ENCODE measurements at places on chromosomes 4 and X. TPM values are rescaled to one million over a fixed set of nuclear protein-coding genes. Genes with fewer than 3 reads are reported as not detected.
A peak's percentile ranks its signal among the peaks of the same experiment; 100 is the strongest.

DNA sequence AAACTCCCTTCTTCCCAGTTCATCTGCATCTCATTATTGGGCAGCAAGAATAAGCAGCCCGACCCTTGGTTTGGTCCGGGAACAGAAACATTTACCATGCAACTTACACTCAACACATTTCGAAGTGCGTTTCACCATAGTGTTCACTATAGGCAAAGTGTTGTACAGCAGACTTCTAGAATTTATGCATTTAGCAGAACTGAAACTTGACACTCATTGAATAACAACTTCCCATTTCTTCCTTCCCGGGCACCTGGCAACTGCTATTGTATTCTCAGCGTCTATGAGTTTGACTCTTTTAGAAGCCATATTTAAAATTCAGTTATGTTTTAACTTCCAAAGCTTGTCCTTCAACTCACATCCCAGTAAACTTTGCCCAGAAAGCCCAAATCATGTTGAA is 840.6 kb downstream of the NLGN4X start:
- peak; percentile 0 for DNase-seq

DNA sequence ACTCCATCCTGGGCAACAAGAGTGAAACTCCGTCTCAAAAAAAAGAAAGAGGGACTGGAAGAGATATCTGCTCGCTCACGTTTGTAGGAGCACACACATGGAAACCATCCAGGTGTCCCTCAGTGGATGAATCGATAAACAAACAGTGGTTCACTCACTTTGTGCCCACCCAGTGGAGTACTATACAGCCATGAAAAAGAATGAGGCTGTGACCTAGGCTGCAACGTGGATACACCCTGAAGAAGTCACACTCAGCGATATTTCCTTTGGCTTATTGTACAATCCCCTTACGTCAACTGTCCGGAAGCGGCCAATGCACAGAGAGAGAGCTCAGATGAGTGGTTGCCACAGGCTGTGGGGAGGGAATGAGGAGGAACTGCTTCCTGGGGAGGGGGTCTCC is 82.3 kb upstream of the PPP2R3B start:
- DNase-seq = no peak

DNA sequence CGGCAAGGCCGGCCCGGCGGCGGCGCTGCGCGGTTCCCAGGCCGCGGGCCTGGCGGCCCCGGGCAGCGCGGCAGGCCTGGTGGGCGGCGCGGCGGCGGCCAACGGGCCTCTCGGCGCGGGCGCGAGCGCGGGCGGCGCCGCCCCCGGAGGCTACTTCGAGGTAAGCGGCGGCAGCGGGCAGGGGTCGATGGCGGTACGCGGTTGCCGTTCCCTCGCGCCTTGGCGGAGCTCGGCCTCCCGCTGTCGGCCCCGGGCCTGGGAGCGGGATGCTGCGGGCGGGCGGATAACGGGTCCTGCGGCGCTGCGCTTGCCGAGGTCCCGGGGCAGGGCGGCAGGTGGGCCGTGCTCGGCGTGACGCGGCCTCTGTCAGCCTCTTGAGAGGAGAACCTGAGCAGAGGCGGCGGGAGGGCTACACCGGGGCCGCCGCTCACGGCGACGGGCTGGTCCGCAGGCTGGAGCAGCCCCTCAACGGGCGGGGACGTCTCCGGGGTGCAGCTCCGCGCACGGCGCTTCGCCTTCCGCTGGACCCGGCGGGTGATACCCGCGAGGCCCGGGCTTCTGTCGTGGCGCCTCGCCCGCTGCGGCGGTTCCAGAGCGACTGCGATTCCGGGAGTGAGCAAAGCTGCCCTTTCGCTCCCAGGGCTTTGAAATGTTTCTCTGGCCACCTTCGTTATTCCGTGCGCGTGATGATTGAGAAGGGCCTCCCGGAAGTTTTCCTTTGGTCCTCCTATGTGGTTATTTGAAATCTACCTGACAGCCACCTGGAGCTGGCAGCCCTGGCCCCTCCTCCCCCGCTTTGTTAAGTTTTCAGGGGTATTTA is 774 bp downstream of the FAM193A start:
- DNase-seq = peak; percentile 34

- no peak for DNase-seq
Observed at GRCh38 chrX:36062778-36063177, 143.2 kb downstream of the CFAP47 start.

DNA sequence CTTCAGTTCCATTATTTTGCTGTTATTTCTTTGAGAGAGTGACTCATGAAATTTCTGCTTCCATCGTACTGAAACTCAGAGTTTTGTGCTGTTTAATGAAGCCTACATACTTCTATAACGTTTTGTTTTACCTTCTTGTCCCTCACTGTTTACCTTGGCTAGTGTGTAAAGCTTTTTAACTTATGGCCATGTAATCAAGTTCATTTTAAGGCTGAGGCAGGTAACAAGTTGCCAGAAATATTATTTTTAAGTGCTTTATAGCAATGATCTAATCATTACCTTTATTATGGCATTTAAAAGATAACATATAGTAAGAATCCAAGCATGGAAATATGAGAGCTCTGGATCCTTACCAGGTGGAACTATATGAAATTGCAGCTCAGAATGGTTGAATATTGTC is 102.3 kb upstream of the FAT1 start:
- no peak for DNase-seq

Gene MAGEA9B
- total RNA-seq = not detected

Gene DLG3
- 19.5 TPM for total RNA-seq

GRCh38 chr4:110953191-110953590 is 330.3 kb upstream of the PITX2 start:
- no peak for DNase-seq

Gene TIMM17B
- total RNA-seq = 25.3 TPM

Gene IL2
- total RNA-seq = not detected

DNA sequence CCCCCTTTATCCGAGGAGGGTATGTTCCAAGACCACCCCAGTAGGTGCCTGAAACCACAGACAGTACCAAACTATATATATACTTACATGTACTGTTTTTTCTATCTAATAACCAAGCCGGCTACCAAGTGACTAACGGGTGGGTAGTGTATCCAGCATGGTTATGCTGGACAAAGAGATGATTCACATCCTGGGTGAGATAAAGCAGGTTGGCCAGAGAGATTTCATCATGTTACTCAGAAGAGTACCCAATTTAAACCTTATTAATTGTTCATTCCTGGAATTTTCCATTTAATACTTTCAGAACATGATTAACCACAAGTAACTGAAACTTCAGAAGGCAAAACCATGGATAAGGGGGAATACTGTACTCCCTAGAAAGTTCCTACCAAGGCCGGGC is 46.5 kb downstream of the RFC1 start:
- no peak for DNase-seq

Gene ZNF41
- total RNA-seq = 3.9 TPM

DNA sequence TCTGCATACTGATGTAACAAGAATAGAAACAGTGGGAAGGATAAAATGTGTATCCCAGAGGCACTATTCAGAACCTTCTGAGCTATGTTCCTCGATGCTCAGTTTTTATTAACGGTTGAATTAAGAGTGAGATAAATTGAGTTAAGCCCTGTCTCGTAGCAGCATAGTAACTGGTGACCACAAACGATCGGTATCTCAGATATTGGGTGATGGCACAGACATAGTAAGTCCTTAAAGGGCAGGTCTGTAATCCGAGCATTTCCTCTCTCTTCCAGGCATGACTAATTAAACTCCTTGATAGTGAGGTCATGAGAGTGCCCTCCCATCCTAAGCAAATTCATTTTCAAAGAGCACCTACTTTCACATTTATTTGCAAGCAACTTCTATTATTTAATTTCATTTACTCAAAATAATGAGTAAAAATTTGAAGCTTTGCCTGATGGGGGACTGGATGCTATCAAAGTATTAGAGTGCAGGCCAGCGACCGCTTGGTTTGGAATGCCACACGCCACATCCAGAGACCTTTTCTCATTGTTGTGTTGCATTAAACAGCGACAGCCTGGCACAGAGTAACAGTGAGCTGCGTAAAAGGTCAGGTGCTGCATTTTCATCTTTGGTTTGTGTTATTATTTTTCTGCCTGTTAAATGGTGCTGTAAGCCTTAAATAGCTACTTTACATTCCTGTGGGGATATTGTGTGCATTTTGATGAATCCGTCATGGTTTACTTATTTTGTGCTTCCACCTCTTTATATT is 101.9 kb downstream of the PCDH7 start:
- peak; percentile 45 for DNase-seq

Gene CSN2
- total RNA-seq = not detected

GRCh38 chr4:107823870-107824349 is 822 bp upstream of the SGMS2 start:
- DNase-seq = no peak

GRCh38 chr4:134848681-134849080 is 647.1 kb upstream of the PABPC4L start:
- DNase-seq = no peak

Gene ARHGAP6
- total RNA-seq = 5.1 TPM
